Activated naive CD4-positive, alpha-beta T cell treated with Interleukin-2 at 50 U/mL for 16 hours (primary cell): ENCODE measurements at places on chromosomes 6 and 20.

DNA sequence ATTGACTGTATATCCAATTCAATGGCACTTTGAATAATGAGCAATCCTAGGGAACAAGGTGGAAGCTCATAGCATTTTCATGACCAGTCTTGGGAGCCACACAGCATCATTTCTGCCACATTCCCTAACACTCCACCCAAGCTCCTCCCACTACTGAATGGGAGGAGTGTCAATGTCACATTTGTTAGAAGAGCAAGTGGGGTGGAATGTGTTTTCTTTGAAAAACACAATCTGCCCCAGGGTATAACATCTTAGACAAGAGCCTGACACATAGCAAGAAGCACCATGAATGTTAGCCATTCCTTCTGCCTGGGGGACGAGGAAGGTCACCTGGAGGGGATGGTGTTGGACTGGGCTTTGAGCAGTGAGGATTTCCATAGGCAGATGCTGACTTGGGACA lies 258.3 kb upstream of the PMEPA1 start:
- DNase-seq, result no peak

DNA sequence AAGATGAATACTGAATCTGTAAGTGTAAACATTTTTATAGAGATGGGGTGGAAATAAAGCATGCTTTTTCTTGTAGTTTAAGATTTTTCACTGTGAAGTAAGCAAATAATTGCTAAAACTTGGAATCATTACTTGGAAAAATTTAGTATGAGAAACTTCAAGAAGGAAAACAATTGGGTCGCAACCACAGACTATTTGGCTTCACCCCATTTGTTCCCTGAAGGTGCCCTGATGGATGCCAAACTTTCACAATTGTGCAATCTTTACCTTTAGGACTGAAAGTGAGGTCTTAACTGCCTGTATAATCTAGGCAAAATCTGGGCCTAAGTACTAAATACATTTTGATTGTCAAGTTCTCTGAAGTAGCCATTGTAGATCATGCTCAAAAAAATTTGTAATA lies 330.1 kb downstream of the HDGFL1 start:
- DNase-seq, result no peak

DNA sequence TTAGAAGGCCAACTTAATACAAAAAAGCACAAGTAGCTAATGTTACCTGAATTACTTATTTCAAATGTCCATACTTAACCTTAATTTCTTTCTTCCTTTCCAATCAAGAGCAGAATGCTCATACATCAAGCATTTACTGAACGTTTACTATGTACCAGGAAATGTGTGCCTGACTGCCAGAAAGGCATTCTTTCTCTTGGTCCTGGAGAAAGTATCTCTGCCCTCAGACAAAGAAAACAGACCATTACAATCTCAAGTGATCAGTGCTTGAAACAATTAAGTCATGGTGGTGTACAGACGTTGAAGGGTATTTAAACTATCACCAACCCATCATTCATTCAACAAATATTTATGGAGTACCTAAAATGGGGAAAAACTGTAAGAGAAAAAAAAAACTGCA lies 26.4 kb downstream of the CSNK2A1 start:
- no peak for DNase-seq

- no peak for DNase-seq
These were observed 3.0 kb downstream of the DNPH1 start for GRCh38 chr6:43226192-43226851.

DNA sequence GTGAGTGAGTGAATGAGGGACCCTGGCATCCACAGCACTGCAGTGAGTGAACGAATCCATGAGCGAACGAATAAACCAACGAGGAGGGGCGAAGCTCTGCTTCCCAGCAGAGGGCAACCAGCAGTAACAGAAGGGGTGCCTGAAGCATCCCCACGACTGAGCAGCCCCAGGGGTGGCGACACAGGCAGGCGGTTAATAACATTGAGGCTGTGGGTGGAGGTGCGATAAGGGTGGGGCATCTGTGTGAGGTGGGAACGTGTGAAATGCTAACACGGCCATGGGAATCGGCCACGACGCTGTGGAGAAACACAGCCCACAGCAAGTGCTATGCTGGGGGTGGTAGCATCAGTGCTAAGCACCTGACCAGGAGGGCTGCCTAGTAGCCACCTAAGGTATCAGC lies 75.9 kb downstream of the TAF4 start:
- DNase-seq, result no peak

GRCh38 chr6:40286721-40287120 lies 300.4 kb downstream of the LRFN2 start:
- no peak for DNase-seq

GRCh38 chr6:31752739-31753319 lies 9.6 kb upstream of the SAPCD1 start:
- DNase-seq, result no peak
